HFFc6 (cell line): ENCODE measurements at places on chromosomes 12 and 14. TPM values are rescaled to one million over a fixed set of nuclear protein-coding genes. Genes with fewer than 3 reads are reported as not detected.

Gene LYZ
- not detected in 2 replicates for total RNA-seq

Gene VRTN
- not detected in 3 replicates for total RNA-seq

Gene LRFN5
- not detected in 3 replicates for total RNA-seq

Gene SLC6A15
- not detected in 3 replicates for total RNA-seq

Gene RIMBP2
- not detected in 2 replicates for total RNA-seq

DNA sequence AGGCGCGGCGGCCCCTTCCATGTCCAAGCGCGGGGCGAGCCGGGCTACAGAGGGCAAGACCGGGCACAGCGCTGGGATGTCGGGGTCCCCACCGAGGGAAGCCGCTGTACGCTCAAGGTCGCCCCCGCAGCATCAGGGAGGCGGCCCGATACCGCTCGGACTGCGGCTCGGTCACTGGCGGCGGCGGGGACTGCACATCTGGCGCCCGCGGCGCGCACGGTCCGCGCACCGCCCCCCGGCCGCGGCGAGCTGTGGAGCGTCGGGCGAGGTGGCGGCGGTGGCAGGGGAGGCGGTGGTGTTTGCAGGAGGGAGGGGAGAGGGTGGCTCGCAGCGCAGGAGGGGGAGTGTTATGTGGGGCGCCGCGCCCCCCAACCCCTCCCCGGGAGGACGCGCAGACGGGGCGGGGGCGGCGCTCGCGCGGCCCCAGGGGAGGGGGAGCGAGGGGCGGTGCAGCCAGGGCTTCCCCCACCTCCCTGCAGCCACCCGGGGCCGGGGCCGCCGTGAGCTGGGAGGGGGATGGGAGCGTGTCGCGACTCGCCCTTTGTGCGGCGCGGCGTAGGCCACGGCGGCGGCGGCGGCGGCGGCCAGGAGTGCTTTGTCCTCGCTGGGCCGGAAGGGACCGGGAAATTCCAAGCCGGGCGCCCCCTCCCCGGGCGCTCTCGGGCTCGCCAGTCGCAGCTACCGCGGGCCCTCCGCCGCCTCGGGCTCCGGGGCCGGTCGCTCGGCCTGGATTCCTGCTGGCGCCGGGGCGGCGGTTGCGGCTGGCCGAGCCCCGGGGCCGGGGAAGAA, at the start of gene NUAK1:
TSS of gene NUAK1 (minus strand) at position 322 of the 789 bp plus-strand sequence. CDS start at position 21, 301 bp downstream.
- peak; percentile 38 for DNase-seq

- peak; percentile 6 for DNase-seq
Observed at GRCh38 chr14:68181519-68182326, 362.1 kb downstream of the RAD51B start.

GRCh38 chr14:93027810-93028723, 87.7 kb downstream of the ITPK1 start:
- DNase-seq, result no peak

- no peak for DNase-seq
Observed at GRCh38 chr14:67345583-67345982, 14.0 kb downstream of the ATP6V1D start.

- DNase-seq, result peak; percentile 31
Observed at GRCh38 chr12:121580959-121581685, at the start of gene KDM2B. Gene KDM2B (minus strand): TSS chr12:121581023. CDS start chr12:121580911, 112 bp downstream.

GRCh38 chr12:39319180-39319579, 123.7 kb downstream of the KIF21A start:
- no peak for DNase-seq

GRCh38 chr12:83408146-83408545, 721.4 kb downstream of the TMTC2 start:
- DNase-seq, result no peak

DNA sequence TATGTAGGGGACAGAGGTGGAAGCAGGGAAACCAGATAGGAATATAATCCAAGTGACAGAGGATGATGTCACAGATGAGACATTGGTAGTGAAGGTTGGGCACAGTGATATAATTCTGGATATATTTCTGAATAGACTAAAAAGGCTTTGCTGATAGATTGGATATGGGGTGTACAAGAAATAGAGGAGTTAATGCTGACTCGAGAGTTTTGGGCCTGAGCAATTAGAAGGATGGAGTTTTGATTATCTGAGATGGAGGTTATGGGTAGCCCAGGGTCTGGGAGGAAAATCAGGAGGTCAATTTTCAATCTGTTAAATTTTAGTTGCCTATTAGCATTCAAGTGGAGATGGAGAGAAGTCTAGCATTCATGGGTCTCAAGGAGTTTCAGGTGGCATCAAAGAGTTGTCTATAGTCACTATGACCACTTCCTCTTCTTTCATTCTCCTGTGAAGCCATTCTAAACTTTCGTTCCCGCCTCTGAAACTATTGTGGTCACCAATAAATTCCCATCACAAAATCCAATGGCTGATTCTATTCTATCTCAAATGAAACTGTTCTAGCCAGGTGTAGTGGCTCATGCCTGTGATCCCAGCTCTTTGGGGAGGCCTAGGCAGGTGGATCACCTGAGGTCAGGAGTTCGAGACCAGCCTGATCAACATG, 10.6 kb upstream of the ANO6 start:
- no peak for DNase-seq

DNA sequence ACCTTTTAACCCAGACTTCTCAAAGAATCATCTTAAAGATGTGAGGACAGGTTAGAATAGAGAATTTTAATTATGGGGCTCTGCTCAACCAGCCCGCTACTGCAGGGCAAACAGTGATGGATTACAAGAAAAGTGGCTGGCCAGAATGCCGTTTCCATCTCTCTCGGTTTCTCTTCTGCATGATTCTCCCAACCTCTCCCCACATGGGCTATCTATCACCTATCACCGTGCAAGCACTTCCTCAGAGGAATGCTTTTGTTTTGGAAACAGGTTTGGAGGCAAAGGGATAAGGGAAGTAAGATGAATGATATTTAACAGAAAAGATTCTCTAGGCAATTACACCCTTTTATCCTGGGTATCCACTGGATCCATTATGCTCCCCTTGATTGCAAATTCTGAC, 37.4 kb upstream of the PHC1 start:
- no peak for DNase-seq

DNA sequence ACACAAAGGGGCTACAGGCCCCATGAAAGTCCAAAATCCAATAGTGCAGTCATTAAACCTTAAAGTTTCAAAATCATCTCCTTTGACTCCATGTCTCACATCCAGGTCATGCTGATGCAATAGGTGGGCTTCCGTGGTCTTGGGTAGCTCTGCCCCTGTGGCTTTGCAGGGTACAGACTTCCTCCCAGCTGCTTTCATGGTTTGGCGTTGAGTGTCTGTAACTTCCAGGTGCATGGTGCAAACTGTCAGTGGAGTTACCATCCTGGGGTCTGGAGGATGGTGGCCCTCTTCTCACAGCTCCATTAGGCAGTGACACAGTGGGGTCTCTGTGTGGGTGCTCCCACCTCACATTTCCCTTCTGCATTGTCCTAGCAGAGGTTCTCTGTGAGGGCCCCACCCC, 8.5 kb upstream of the OR4Q2 start:
- no peak for DNase-seq
